AG10803 (cell line): ENCODE measurements at places on chromosomes 16 and 17.

DNA sequence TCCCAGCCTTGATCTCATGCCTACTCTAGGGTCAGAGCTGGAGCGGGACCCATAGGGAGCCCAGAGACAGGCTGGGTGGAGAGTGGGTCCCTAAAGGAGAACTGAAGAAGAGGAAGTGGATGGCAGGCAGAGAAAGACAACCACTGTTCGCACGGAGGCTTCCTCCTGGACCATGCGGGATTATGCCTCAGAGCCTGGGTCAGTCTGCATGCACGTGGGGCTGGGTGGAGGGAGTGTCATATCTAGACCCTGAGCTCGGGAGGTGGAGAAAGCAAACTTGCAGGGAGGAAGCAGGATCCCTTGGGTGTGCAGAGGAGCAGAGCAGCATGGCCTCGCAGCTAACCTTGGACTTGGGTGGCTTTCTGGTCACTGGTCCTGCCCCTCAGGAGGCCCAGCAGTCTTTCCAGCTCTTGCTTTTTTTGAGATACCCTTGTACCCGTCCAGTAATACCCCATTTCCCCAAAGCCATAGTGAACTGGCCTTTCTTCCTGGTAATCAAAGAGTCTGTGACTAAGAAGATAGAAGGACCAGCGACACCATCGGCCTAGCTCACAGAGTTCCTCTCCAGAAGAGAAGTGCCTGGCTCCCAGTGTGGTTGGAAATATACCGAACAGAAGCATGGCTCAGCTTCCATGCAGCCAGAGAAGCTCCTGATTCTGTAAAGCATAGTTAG lies 344.2 kb downstream of the CPPED1 start:
- DNase-seq: no peak

DNA sequence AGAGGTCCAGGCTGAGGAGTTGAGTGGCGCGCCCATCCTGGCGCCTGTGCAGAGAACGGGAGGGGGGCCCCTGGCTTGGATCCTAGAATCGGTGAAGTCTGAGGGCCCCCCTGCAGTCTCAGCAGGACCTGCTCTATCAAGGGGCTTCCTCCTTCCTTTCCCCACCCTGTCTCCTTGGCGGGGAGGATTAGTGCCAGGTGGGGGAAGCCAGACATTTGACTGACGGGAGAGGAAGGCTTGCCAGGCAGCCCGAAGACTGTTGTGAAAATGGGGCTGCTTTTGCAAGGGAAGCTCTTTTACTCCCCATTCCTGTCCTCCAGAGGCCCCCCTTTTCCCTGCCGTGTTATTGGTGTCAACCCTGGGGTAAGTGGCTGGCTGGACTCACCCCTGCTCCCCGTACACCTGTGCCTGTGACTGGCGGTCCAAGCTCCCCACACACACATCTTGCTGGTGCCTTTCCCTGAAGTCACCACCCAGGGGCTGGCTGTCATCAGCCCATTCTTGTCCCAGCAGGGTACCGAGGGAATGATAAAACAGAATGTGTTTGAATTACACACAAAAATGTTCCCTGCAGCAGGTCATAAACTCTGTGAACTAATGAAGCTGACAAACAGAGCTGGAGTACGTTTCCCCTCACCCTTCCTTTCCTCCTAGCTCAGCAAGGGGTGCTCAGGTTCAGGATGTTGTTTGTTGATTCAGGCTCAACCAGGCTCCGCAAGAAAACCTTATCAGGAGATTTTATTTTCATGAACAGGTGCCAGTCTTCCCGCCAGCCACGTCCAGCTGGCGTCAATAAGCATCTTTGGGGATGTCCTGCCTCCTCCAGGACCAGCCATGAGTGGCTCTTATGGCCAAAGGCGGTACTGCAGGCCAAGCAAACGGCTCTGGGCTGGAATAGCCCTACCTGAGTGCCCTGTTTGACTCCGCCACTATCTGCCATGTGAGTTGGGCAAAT lies 4.4 kb upstream of the ARMC7 start:
- DNase-seq: peak; percentile 30

GRCh38 chr17:29533976-29534375 lies 32.9 kb downstream of the ABHD15 start:
- DNase-seq: no peak

DNA sequence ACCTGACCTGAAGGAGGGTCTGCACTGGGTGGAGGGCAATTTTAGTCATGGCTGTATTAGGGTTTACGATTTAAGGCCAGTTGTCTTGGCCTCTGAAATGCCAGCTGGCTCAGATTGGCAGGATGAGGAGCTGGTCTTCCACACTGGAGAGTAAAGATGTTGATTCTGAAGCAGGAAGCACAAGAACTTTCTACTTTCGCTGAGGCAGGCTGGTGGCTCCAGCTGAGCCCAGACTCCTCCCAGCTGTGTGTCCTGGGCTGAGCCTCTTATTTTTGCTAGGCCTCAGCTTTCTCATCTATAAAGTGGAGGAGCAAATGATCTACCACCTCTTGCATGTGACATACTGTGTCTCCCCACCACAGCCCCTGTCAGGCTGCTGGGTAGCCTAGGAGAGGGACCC lies 74.4 kb downstream of the MRM1 start:
- DNase-seq: no peak

GRCh38 chr17:77708936-77709335 lies 249.6 kb upstream of the TNRC6C start:
- no peak for DNase-seq

GRCh38 chr16:82062645-82063058 lies 27.6 kb downstream of the HSD17B2 start:
- peak; percentile 95 for DNase-seq

DNA sequence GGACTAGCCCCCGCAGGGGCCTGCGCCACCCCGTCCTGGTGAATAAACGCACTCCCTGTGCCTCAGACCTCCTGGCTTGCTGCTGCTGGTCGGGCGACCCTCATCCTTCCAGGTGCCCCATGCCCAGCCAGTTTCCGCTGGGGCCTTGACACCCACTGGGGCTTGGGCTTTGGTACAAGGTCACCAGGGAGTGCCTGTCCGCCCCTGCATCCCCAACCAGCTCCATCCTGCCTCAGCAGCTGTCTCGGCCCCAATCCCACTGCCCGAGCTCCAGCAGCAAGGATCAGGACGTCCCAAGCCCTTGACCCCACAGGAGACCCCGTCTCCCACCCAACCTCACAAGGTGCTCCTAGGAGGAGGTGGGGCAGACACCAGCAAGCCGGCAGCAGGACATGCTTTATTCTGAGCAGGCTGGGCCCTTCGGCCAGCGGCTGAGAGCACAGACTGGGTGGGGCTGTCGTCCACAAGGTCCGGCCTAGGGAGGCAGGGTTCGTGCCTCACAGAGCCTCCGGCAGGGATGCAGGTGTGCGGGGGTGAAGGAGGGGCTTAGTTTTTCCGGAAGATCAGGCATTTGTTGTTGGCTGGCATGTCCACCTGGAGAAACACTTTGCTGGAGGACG lies 1.9 kb downstream of the METTL26 start:
- no peak for DNase-seq

- DNase-seq: peak; percentile 83
Measured at GRCh38 chr16:53503991-53504663, 1.1 kb upstream of the AKTIP start.

GRCh38 chr17:70622368-70623260 lies 453.3 kb downstream of the KCNJ2 start:
- DNase-seq: peak; percentile 8

DNA sequence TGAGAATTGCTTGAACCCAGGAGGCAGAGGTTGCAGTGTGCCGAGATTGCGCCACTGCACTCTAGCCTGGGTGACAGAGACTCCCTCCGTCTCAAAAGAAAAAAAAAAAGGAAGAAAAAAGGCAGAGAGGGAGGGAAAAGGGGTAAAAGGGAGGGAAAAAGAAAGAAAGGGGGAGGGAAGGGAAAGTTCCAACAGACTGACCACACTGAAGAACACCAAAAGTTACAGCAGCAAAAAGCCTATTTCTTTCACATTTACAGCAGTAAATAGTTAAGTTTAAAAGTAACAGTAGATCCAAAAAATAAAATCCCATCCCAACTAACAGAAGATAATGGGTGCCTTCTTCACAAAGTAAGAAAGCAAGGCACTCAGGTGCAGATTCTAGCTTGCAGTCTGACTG lies 36.9 kb upstream of the C17orf78 start:
- no peak for DNase-seq

- DNase-seq: no peak
Measured at GRCh38 chr16:3460121-3460520, 16.6 kb downstream of the NAA60 start.

DNA sequence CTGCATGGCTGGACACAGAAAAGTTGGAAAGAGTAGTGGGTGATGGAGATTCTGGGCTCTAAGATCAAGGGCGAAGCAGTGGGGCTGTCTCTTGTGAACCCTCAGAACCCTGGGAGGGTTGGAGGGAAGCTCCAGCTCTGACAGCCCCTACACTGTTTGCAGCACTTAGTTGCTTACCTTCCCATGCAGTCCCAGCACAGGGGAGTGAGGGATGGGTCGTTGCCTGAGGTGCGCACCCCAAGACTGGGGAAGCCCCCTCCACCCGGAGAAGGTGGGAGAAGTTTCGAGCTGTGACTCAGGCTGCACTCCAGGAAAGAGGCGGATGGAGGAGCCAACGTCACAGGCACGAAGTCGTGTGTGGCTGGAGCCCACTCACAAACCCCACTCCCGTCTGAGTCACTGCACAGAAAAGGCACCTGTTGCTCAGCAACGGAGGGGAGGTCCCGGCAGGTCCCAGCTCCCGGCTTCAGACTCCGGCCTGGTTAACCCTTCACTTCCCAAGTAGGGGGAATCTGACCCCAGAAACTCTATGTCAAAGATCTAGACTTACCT lies 60.1 kb downstream of the AIPL1 start:
- DNase-seq: peak; percentile 5

- no peak for DNase-seq
Measured at GRCh38 chr17:79524213-79525187, 86.4 kb downstream of the RBFOX3 start.

DNA sequence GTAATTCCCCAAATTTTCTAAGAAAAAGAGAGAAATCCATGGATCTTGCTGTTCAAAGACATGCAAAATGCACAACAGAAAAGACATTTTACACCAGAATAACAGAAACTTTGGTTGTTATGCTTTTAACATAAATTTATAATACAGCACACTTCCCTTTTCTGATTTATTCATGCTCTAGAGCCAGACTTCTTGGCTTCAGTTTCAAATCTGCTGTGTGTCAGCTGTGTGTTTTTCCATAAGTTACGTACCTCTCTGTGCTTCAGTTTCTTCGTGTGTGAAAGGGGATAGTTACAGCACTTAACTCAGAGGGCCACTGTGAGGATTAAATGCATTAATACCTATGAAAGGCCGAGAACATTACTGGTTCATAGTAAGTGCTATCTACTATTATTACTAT lies 6.8 kb upstream of the CCL3L1 start:
- DNase-seq: no peak

- DNase-seq: no peak
Measured at GRCh38 chr17:12222392-12222791, 201.7 kb downstream of the MAP2K4 start.

DNA sequence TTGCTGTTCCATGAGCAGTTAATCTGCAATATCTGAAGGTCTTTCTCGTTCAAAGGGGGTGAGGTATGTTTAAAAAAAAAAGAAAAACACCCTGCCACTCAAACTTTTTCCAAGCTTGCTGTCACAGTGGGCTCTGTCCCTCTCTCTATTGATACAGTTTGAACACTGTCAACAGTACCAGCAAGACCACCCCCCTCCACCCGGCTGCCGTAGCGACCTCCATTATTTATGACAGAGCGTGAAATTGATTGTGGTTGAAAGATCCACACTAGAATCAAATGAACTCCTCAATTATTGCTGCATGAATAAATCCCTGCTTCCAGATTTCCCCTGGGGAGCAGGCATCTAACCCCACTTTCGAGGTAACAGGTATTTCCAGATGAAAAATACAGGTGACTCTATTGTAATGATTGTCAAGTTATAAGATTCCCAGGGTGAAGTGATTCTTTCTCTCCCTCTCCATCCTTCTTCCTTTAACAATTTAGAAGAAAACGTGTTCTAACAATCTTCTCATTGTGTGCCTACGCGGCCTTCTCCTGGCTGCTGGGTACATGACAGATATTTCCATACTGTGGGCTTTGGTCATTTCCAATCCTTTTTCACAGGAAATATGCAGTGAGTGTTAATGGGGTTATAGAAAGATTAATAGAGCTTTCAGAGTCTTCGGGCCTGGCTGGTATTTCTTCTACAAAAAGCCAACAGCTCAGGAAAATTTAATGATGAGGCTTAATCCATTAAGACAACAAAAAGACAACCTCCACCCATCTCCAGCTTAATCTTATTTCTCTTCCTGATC lies 135.7 kb upstream of the C16orf82 start:
- DNase-seq: no peak

GRCh38 chr17:17729620-17730249 lies 48.5 kb downstream of the RAI1 start:
- no peak for DNase-seq

DNA sequence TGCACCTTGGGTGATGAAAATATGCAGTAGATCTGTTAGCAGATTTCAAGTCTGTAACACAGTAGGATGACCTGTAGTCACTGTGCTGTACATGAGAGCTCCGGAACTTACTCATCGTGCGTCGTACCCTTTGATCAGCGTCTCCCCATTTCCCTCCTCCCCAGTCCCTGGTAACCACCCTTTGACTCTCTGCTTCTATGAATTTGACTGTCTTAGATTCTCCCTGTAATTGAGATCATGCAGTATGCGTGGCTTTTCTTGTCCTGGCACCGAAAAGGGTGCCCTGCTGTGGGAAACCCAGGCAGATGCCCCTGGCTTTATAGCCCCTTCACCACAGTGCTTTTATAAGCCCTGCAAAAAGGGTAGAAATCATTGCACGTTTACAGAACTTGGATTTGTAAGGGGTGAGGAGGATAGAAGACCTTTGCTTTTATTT lies 20.5 kb downstream of the CLEC16A start:
- no peak for DNase-seq

DNA sequence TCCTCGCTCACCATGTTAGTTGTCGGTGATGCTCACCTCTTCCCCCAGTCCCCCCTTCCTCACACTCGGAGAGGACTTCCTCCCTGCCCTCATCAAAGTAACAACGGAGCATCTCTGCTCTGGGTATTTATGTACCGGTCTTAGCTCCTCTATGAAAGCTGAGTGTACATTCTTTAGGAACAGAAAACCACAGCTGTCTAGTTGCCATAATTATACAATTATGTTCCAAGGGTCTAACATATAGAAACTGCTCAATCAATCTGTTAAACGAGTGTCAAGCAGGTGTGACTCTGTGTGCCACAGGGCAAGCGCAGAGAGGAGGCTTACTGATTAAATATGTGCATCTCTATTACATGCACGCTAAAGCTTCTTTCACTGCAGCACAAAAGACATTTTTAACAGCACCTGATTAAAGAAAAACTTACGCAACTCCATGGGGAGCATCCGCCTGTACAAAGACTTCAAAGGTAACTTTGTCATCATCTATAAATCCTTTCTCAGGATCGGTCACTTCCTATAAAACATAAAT lies 37.8 kb downstream of the LITAFD start:
- DNase-seq: no peak
